ENCODE measurements at places on chromosomes 1 and 21.

GRCh38 chr1:151060657-151061421 lies 642 bp downstream of the MLLT11 start:
- DNase-seq: no peak

- DNase-seq: no peak
These were observed 136.8 kb downstream of the OLFM3 start for GRCh38 chr1:101859941-101860340.

DNA sequence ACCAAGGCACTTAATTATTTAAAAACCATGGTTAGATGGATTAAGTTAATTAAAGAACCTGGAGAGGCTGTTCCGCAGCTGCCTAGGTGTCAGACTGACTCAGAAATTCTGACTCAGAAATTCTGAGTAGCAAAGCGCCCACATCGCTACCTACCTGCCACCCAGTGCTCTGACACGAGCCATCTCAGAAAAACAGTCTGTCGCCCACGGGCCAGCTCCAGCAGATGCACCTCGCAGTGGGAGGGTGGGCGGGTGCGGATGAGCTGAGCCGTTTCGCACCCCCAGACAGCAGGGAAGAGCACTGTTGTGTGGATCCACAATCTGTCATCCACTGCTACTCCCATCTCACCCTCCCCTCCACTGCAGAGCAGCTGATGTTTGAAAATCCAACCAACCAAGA lies 13.5 kb downstream of the KCNK1 start:
- peak; percentile 45 for DNase-seq

GRCh38 chr21:25813917-25814316 lies 79.1 kb downstream of the GABPA start:
- no peak for DNase-seq

DNA sequence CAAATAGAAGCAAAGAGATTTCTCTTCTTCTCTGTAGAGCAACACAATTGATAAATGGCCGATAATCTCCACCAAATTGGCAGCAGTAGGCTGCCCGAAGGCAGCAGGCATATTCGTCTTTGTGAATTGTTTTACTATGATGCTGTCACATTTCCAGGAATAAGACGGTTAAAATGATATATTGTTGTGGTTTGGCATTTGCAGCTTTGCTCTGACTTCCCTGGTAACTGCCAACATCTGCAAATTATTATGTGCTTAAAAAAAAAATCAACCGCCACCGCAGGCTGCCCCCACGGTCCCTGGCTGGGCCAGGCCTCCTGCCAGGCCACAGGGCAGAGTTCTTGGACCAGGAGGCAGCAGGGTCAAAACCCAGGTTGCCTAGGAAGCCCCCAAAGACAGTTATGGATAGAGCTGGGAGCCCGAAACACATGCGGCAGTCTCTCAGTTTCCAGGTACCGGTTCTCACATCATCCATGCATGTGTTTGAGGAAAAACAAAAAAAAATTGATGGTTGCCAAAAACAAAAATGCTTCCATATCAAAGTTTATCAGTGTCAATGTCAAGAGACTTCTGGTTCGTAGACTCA lies 179.3 kb downstream of the ETS2 start:
- DNase-seq: no peak

DNA sequence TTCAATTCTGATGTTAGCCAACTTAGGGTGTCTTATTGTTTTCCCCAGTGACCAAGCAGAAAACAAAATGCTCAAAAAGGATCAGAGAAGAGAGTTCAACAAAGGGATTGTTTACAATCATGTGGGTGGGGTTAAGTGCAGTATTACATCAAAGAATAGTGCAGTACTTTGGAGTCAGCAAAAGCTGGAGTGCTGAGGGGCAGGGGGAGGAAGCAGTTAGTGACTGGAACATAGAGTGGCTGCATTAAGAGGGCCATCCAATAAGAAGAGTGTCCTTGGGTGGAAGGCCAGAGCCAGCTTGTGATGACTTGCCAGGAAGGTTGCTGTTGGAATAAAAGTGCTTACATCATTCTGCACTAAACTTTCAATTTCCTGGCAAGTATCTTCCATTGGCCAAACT lies 175.5 kb downstream of the CYYR1 start:
- DNase-seq: no peak

- DNase-seq: no peak
These were observed 80.3 kb downstream of the NENF start for GRCh38 chr1:212512816-212513559.

DNA sequence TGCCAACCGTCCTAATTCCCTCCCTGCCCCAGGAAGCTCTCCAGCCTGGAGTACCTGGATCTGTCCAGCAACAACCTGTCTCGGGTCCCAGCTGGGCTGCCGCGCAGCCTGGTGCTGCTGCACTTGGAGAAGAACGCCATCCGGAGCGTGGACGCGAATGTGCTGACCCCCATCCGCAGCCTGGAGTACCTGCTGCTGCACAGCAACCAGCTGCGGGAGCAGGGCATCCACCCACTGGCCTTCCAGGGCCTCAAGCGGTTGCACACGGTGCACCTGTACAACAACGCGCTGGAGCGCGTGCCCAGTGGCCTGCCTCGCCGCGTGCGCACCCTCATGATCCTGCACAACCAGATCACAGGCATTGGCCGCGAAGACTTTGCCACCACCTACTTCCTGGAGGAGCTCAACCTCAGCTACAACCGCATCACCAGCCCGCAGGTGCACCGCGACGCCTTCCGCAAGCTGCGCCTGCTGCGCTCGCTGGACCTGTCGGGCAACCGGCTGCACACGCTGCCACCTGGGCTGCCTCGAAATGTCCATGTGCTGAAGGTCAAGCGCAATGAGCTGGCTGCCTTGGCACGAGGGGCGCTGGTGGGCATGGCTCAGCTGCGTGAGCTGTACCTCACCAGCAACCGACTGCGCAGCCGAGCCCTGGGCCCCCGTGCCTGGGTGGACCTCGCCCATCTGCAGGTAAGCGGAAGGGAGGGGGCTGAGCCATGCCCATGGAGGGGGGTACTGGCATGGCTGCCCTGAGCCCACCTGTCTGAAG lies 16.5 kb downstream of the PODN start:
- DNase-seq: no peak

GRCh38 chr1:107547363-107548155 lies 406.7 kb downstream of the NTNG1 start:
- DNase-seq: no peak

DNA sequence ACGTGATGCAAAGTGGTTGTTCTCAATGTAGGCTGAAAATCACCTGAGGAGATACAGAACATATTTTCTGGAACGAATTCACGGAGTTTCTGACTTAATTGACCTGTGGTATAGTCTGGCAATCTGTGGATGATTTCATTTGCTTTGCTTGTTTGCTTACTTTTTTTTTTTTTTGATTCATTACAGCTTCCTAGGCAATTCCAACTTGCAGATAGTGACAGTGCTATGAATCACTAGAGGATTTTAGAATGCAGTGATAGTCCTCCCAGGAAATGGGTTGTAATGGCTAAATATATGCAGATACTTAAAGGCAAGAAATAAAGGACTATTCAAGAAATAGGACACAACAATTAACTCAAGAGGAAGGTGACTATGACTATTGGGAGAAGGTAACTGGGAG lies 1378.1 kb upstream of the PRMT6 start:
- no peak for DNase-seq

GRCh38 chr21:16073586-16073985 lies 343.8 kb downstream of the USP25 start:
- no peak for DNase-seq

DNA sequence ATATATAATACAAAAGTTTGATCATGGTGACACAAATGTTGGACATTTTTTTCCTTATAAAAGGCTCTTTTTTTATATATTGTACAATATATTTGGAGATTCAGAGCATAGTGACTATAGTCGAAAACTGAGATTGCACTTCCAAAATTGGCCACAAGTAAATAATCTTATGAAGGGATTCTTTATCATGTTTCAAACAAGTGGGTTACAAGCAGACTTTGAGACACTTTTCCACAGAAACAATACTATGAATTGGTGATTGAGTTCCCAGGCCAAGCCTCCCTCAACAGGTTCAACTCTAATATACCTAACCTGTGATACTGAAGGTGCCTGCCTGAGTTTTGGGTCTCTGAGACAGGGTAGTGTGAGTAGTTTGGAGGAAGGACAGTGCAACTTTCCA lies 13.8 kb downstream of the LEPR start:
- no peak for DNase-seq

DNA sequence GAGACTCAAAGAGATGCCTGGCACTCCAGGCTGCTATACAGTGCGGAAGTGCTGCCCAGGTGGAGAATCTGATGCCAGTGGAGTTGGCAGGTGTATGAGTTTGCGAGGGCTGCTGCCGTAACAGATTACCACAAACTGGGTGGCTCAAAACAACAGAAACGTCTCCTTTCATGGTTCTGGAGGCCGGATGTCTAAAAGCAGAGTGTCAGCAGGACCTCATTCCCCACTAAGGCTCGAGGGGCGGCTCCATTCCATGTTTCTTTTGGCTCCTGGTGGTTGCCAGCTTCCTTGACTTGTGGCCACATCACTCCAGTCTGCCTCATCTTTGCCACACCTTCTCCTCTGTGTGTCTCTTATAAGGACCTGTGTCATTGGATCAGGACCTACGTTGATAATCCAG lies 10.0 kb downstream of the RCSD1 start:
- DNase-seq: no peak

DNA sequence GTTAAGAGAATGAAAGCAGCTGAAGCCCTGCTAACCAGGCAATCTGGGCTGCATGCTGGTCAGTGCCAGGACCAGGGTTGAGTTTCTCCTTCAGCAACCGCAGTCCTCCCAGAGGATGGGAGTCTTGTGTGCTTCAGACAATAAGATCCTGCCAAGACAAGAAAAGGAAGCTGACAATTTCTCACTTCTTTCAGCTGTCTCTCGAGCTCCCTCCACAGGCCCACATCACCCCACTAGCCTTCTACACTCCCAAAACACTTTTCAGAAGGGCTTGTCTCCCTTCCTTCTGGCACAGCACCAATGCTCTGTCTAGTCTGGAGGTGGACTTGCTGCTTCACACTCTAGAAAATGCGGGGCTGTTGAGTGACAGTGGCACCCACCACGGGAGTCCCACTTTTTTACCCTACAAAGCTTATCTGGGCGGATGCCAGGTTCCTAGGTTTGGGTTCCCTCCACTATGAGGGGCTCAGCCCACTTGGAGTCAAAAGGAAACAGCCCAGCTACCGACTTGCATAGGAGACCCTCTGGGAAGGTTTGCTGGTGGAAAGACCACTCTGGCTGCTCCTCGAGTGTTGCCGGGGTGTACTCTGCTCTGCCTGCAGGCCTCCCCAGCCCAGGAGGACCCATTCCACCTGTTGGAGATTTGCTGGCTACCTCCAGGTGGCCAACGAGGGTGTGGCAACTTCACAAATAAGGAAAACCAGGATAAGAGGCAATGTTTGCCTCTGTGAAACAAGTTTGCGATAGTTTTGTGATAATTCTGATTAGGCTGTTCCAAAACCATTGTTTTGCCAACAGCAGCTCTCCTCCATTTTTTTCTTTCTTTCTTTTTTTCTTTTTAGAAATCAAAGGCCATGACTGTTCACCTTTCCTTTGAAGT lies 68.9 kb downstream of the TENT5C start:
- DNase-seq: no peak

GRCh38 chr1:15935056-15935950 lies 40.6 kb downstream of the ZBTB17 start:
- no peak for DNase-seq

- no peak for DNase-seq
These were observed 33.4 kb downstream of the KIAA1614 start for GRCh38 chr1:180946056-180946455.

GRCh38 chr1:45407629-45408287 lies 67.5 kb upstream of the MUTYH start:
- DNase-seq: no peak

DNA sequence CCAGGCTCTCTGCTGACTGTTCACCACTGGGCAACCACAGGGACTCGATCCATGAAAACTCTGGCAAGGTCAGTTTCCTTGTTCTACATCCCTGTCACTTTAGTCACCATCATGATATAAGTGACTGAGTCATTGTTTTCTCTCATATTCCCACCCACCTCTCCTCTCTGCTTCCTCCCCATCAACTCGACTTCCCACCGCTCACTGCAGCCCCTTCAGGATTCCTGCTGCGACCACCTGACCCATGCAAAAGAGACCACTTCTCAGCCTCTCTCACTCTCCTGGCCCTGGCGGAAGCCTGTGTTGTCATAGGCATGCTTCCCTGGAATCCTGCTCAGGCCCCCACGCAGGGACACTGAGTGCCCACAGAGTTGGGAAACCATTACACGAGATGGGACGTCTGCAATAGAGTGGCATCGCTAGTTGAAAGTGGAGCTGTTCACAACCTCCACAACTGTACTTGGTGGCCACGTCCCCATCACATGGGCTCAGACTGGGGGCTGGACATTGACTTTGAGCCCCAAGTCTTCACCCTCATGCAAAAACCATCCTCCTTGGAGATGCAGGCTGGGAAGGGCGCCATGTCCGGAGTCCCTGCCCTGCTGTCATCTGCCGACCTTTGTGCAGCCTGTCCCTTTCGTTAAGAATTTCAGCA lies 1.8 kb upstream of the TFF2 start:
- DNase-seq: no peak

Measured in stimulated activated CD8-positive, alpha-beta memory T cell treated with anti-CD3 and anti-CD28 coated beads, Interleukin-15, amount 100 ng/mL, for 48 hours (primary cell).